Common myeloid progenitor, CD34-positive (primary cell): ENCODE measurements at places on chromosomes 3 and 15.

DNA sequence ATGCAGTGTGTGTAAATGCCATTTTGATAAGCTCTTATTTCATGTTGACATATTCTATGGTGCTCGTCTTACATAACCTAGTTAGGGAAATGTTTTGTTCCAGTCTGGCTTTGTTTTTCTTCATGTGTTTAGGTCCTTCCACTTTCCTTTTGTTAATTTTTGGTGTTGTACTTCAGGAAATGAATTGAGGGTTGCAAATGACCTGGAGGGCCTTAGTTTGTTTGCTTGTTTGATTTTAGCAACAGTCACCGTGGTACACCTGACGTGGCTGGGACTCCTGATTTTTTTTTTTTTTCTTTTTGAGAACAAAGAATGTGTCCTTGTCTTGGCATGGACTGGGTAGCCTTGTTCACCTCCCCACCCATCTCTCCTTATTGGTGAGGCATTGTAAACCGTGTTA is 114.8 kb downstream of the IGF1R start:
- no peak for DNase-seq

GRCh38 chr3:132606085-132606484 is 9.0 kb downstream of the ACKR4 start:
- no peak for DNase-seq

- no peak for DNase-seq
Observed at GRCh38 chr15:73941044-73941443, 14.8 kb downstream of the LOXL1 start.

DNA sequence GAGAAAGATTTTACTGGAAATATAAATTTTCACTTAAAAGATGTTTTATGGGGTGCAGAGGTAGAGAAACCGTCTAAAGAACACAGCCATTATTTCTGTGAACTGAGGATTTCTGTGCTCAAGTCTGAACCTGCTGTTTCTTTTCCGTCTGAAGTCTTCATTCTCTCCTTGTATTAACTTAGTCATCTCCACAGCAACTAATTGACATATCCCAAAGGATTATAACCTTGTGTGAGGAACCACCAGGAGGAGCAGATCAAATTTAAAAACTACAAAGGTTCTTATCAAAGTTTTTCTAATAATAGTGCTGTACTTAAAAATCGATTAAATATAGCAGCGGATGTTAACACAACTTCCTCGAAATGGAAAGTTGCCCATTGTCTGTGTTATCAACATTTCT is 31.1 kb upstream of the ICE2 start:
- no peak for DNase-seq

GRCh38 chr3:15667484-15667883 is 65.9 kb downstream of the BTD start:
- peak; percentile 29 for DNase-seq

GRCh38 chr3:98613616-98614015 is 20.2 kb upstream of the CPOX start:
- DNase-seq, result no peak
